Fibroblast of pulmonary artery (primary cell): ENCODE measurements at places on chromosomes 3 and 15.
A peak's percentile ranks its signal among the peaks of the same experiment; 100 is the strongest.

- DNase-seq: peak; percentile 14
These were observed 63.4 kb downstream of the PPARG start for GRCh38 chr3:12352253-12352652.

DNA sequence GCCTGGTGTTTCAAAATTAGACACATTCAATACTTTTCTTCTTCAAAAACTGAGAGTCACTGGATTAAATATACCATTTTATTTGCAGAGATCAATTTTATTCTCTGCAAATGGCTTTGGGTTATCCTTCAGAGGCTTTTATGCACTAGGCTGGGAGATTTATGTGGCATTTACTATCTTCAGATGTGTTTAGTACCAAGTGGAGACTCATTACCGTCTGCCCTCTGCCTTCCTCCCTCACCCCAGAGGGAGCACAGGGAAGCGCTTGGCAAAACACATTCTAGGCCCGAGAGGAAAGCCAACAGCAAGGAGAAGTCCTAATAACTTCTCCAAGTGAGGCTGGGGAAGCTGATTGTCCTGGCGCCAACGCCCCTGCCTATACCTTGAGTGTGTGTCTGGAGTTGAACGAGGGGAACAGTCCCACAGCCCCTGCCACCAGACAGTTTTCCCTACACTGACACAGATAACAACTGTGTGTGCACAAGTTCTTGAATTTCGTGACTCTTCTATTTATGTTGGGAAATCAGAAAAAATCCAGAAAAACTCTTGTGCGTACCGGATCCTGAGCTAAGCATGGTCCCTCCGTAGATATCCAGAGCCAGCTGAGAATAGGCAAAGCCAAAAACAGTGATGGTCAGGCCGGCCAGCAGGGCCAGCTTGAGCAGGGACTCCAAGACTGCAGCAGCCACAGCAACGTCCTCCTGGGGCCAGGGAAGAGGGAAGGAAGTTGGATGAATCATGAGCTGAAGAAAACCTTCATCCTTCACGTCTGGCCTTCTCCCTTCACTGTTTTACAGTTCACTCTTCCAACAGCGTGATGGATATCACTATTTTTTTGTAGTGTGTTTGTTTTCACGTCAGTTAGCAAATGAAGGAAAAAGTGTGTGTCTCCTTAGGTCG, 26.6 kb downstream of the RFT1 start:
- peak; percentile 51 for DNase-seq

DNA sequence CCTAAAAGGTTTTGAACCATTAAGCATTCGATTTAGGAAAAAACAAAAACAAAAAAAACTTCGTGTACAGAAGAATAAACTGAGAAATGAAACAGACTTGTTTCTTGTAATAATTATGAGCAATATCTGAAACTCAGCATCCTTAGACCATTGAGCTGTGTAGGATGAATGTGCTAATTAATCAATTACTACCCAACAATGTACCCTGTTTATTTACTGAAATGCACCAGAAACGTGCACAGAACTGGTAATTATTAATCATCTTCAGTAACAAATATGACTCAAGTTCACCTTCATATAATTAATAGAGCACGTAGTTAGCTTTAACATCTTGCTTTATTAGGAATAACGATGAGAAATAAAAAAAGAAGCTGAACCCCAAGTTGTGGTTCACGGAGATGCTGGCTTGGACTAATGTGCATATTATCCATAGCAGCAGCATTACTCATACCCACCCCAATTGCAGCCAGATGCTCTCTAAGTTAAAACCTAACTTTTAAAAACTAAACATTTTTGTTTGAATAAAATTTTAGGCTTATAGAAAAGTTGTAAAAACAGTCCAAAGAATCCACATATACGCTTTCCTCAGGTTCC, 10.2 kb upstream of the C15orf61 start:
- peak; percentile 17 for DNase-seq

DNA sequence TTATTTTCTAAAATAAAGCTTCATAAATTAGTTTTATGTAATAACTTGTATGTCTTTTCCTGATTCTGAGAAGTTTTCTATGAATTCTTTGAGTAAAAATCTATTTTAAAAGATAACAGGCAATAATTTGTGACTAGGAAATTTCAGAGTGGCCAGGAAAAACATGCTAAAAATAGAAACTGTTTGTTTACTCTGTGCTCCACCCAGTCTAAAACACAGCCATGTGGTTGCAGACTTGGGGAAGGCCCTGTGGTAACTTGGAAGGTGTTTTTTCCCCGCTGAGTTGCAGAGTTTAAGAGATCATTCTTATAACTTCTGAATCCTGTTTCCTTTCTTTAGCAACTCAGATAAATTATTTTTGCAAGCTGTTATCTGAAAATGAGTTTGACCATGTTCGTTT, 21.9 kb downstream of the PLCL2 start:
- DNase-seq: peak; percentile 44

GRCh38 chr15:74642348-74642733, 26.7 kb downstream of the CLK3 start:
- no peak for DNase-seq

- peak; percentile 87 for DNase-seq
These were observed 32.6 kb downstream of the RBM5 start for GRCh38 chr3:50121072-50122032.

- DNase-seq: no peak
These were observed 2.6 kb downstream of the LRRC3B start for GRCh38 chr3:26625187-26625586.
